ENCODE measurements at places on chromosomes 2 and 18.

DNA sequence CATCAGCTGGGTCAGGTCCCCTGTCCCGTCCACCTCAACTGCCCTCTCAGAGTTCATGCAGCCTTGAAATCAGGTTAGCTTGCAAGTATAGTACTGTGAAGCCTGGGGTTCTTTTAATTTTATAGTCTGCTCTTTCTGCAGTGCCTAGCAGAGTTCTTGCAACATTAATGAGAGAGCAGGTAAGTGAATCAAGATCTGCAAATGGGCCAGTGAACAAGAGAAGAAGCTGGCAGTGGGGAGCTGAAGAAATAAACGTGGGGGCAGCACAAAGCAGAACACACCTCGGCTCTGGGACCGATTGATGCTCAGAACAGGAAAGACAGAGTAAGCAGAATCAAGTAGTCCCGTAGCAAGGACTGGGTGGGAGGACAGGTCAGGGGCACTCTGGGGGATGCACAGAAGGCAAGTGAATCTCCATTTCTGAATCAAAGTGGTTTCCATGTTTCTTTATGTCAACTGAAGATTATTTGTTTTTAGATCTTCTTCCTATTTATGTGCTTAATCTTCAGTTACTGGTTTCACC lies 675.5 kb downstream of the RNF144A start:
- DNase-seq: no peak

GRCh38 chr2:8337321-8337720 lies 344.5 kb upstream of the ID2 start:
- peak; percentile 7 for DNase-seq

- no peak for DNase-seq
Measured at GRCh38 chr18:56327191-56327885, 311.1 kb downstream of the TXNL1 start.

- no peak for DNase-seq
Measured at GRCh38 chr2:230473378-230473777, 57.4 kb downstream of the SP100 start.

- no peak for DNase-seq
Measured at GRCh38 chr2:32043561-32043960, 4.0 kb upstream of the DPY30 start.

GRCh38 chr2:119864318-119864717 lies 104.6 kb downstream of the PTPN4 start:
- DNase-seq: no peak

GRCh38 chr18:41146301-41146700 lies 808.7 kb upstream of the PIK3C3 start:
- no peak for DNase-seq

- DNase-seq: no peak
Measured at GRCh38 chr2:8573234-8573941, 108.5 kb upstream of the ID2 start.

GRCh38 chr2:240123821-240124650 lies 12.1 kb downstream of the COPS9 start:
- no peak for DNase-seq
